ENCODE measurements at places on chromosomes 4 and X.
A peak's percentile ranks its signal among the peaks of the same experiment; 100 is the strongest.

GRCh38 chr4:180377741-180378140 lies 1865.5 kb upstream of the TENM3 start:
- no peak overlapping the region for H3K27ac ChIP-seq
- H3K36me3 ChIP-seq = no peaks in the 10 kb centered on the region
- H3K4me3 ChIP-seq = no peak overlapping the region
- no peaks in the 10 kb centered on the region for H3K4me1 ChIP-seq
- peak; percentile 1 for DNase-seq

DNA sequence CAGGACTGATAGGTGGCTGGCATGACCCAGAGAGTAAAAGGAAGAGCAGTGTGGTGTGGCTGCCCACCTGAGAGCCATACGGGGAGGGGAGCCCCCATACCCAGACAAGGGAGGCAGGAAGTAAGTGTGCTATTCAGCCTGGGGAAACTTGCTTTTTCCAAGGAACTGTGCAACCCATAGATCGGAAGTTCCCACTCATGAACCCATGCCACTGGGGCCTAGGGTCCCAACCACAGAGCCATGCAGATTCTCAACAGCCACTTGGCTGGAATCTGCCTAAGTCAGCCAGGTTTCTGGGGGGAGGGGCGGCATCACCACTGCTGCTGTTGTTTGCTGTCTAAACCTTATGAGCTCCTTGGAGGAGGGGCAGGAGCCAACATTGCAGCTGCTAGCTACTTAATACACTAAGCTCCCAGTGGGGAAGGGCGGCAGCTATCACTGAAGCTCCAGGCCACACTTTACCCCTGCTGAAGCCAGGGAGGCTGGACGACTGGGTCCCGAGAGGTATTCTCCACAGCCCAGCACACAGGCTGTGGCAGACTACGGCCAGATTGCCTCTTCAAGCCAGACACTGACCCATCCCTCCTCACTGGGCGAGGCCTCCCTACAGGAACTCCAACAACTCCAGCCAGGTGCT lies 410.4 kb downstream of the INPP4B start:
- no peak overlapping the region for H3K27ac ChIP-seq
- H3K4me1 ChIP-seq = no peaks in the 10 kb centered on the region
- H3K36me3 ChIP-seq = no peaks in the 10 kb centered on the region
- H3K27me3 ChIP-seq = no peaks in the 10 kb centered on the region

GRCh38 chrX:48076343-48076742 lies 4.9 kb upstream of the ZNF630 start:
- no peaks in the 10 kb centered on the region for H3K36me3 ChIP-seq
- no peak for DNase-seq
- no peaks in the 10 kb centered on the region for H3K27me3 ChIP-seq
- H3K4me1 ChIP-seq = no peaks in the 10 kb centered on the region
- H3K27ac ChIP-seq = no peak overlapping the region
- no peak overlapping the region for H3K4me3 ChIP-seq

- H3K36me3 ChIP-seq = no peaks in the 10 kb centered on the region
- H3K4me1 ChIP-seq = no peaks in the 10 kb centered on the region
- DNase-seq = no peak
- no peaks in the 10 kb centered on the region for H3K27me3 ChIP-seq
Observed at GRCh38 chrX:14017399-14017798, 12.3 kb downstream of the GEMIN8 start.

DNA sequence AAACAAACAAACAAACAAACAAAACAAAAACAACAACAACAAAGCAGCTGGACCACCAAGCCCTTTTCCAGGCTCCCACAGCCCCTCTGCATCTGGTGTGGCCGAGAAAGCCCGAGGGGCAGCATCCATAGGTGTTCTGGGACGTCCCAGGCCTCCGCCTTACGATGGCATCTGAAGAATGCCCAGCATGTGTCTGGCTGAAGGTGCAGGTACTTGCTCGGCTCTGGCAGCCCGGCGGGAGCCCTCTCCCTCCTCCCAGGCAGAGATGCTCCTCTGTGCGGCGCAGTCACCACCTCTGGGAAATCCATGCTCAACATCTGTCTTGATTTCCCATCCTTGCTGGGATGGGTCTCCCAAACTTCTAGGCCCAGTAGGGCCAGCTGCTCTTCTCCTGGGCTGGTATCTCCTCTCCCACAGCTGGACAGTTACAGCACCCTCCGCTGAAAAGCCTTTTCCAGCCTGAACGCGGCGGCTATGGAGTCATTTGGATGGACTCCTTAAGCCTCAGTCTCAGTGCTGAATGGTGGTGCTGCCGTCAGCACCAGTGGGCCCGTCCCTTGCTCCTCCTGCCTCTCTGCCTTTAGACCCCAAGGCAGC lies 4.3 kb downstream of the PSAPL1 start:
- H3K27me3 ChIP-seq = no peaks in the 10 kb centered on the region
- DNase-seq = no peak
- H3K4me3 ChIP-seq = no peak overlapping the region
- H3K4me1 ChIP-seq = no peaks in the 10 kb centered on the region
- H3K27ac ChIP-seq = no peak overlapping the region

GRCh38 chr4:16676230-16676770 lies 222.1 kb downstream of the LDB2 start:
- no peak overlapping the region for H3K27ac ChIP-seq
- no peaks in the 10 kb centered on the region for H3K36me3 ChIP-seq
- H3K4me1 ChIP-seq = no peaks in the 10 kb centered on the region
- no peak for DNase-seq
- no peaks in the 10 kb centered on the region for H3K27me3 ChIP-seq

GRCh38 chr4:141759796-141760425 lies 123.5 kb downstream of the IL15 start:
- no peak overlapping the region for H3K4me3 ChIP-seq
- H3K36me3 ChIP-seq = no peaks in the 10 kb centered on the region
- H3K27ac ChIP-seq = no peak overlapping the region
- H3K27me3 ChIP-seq = no peaks in the 10 kb centered on the region
- DNase-seq = peak; percentile 91
- H3K4me1 ChIP-seq = no peaks in the 10 kb centered on the region

DNA sequence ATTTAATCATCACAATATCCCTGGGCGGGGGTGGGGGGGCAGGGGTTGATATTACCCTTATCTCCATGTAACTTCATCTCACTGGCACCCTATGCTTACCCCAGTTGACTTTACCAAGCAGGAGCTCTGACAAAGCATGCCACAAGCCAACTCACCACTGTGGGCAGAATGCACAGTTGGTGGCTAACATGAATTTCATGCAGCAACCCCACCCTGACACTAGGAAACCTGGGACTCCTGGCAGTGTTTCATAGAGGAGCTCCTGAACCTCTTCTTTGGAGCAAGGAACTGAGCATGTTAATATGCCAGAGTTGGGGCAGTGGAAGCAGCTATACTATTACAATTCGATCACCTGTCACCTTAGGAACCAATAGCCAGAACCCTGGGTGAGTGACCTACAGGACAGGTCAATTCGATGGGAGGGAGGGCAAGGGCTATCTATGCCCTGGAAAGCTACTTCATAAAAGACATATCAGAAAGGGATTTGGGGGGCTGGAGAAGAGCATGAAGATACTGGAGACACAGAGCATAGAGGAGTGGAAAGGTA lies 97.2 kb upstream of the ACSL4 start:
- no peaks in the 10 kb centered on the region for H3K27me3 ChIP-seq
- no peak overlapping the region for H3K27ac ChIP-seq
- H3K36me3 ChIP-seq = no peaks in the 10 kb centered on the region
- H3K4me3 ChIP-seq = no peak overlapping the region
- DNase-seq = no peak

- no peak overlapping the region for H3K27ac ChIP-seq
- H3K27me3 ChIP-seq = no peaks in the 10 kb centered on the region
- DNase-seq = peak; percentile 60
- H3K4me3 ChIP-seq = no peak overlapping the region
Observed at GRCh38 chr4:156830351-156830750, 141.2 kb downstream of the PDGFC start.

DNA sequence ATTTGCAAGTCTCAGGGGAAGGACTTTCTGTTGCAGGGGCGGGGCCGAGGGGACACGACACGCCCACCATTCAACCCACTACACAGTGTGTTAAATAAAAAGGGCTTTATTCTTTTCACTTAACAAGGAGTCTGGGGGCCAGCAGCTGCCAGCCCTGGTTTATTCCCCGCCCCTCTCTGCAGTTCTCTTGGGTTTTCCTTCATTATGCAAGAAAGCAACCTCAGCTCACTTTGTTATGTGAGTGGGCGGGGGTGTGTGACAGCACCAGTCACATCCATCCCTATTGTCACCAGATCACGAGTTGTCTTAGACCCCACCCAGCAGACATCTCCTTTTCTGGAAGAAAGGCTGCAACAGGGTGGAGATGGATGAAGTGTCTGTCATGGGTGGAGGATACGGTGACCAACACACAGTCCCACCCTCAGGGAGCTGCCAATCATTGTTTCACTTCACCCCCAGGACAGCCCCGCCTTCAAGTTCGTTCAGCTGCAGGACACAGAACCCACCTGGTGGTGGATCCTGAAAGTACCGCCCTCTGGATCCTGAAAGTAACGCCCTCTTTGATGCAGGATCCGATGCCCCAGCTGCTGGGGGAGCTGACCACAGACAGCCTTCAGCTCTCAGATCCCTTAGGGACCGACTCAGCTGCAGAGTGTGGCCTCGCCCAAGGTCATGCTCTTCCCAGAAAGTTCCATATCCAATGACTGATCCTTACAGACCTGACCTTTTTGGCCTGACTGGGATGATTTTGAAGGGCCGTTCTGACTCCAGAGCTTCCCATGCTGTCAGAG lies 79.6 kb downstream of the SMIM20 start:
- H3K4me1 ChIP-seq = peaks cover 11% of the 10 kb centered on the region
- H3K27ac ChIP-seq = peak overlapping the region; percentile 45
- H3K27me3 ChIP-seq = no peaks in the 10 kb centered on the region
- H3K36me3 ChIP-seq = no peaks in the 10 kb centered on the region
- H3K4me3 ChIP-seq = no peak overlapping the region
- DNase-seq = peak; percentile 23

- no peak overlapping the region for H3K4me3 ChIP-seq
- H3K4me1 ChIP-seq = no peaks in the 10 kb centered on the region
- no peaks in the 10 kb centered on the region for H3K27me3 ChIP-seq
- DNase-seq = no peak
- no peaks in the 10 kb centered on the region for H3K36me3 ChIP-seq
Observed at GRCh38 chrX:140389331-140389730, 115.5 kb downstream of the SOX3 start.

DNA sequence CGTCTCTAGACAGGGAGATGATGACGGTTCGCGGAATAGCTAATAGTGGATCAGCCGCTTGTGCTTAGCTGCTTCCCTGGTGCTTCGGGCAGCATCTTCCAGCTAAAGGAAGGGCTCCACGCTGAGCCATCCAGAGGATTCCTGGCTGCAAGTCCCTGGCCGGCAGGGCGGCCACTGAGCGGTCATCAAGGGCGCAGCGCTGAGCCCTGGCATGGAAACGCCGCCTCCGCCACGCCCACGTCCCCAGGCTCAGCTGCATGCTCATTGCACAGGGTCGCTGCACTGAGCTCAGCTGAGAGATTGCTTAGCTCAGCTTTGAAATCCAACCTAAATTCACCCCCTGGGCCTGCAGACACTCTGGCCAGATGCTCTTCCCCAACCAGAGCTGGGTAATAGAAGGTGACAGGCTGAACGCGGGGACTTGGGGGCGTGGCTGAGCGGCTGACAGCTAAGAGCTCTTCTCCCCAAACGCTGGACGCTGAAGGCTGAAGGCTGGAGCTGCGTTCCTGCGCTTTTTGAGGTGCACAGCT lies 118.2 kb upstream of the KIT start:
- H3K27ac ChIP-seq = no peak overlapping the region
- no peaks in the 10 kb centered on the region for H3K27me3 ChIP-seq
- peak overlapping the region; percentile 61 for H3K4me3 ChIP-seq
- peaks cover 13% of the 10 kb centered on the region for H3K4me1 ChIP-seq
- no peaks in the 10 kb centered on the region for H3K36me3 ChIP-seq

- no peak overlapping the region for H3K27ac ChIP-seq
- H3K27me3 ChIP-seq = no peaks in the 10 kb centered on the region
- DNase-seq = no peak
- no peaks in the 10 kb centered on the region for H3K36me3 ChIP-seq
- no peak overlapping the region for H3K4me3 ChIP-seq
Observed at GRCh38 chr4:48680848-48681568, 99.1 kb downstream of the FRYL start.

DNA sequence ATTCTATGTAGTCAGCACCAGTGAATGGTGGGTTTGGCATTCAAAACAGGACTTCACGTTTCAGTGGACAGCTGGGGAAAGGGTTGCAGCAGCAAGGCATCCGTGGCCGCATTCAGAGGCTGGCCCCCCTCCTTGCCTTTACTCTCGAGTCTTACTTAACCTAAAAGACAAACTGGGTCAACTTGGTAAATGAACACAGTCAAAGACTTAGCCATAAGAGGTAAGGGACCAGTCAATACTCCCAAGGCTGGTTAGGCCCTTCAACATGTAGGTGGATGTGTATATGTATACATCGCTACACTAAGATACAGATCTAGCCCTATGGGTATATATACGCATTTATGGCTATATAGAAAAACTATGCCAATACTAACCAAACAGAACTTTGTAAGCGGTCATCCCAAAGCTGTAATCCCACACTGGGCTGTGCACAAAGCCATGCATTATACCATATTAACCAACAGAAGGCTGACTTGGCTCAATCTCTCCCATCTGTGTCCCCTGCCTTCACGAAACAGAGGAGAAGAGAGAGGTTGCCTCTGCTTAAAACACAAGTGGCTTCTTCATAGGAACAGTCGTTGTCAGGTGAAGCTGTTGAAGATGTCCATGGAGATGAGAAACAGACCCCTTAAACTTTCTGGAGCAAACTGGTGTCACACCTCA lies 61.9 kb downstream of the TSC22D3 start:
- peak overlapping the region; percentile 94 for H3K4me3 ChIP-seq
- no peak for DNase-seq
- peaks cover 3% of the 10 kb centered on the region for H3K4me1 ChIP-seq

- no peak overlapping the region for H3K27ac ChIP-seq
- no peak for DNase-seq
- no peaks in the 10 kb centered on the region for H3K36me3 ChIP-seq
Observed at GRCh38 chr4:67521506-67521905, 23.8 kb downstream of the CENPC start.

GRCh38 chrX:19303256-19303880 lies 40.4 kb upstream of the PDHA1 start:
- H3K36me3 ChIP-seq = no peaks in the 10 kb centered on the region
- no peak overlapping the region for H3K27ac ChIP-seq
- no peaks in the 10 kb centered on the region for H3K4me1 ChIP-seq
- peak; percentile 71 for DNase-seq
- no peak overlapping the region for H3K4me3 ChIP-seq

DNA sequence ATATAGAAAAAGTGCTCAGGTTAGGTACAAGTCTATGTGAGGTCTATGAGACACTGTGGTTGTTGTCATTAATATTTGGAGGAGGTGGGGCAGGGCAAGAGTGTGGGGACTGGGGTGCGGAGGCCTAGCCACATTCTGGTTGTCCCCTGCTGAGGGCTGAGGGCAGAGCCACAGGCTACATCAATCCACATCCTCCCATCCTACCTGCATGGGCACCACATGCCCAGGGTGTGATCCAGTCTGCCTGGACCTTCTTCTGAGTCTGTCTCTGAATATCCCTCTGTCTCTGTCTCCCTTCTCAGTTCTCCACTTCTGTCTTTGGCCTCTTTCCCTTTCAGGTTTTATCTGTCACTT lies 1.2 kb upstream of the GATA1 start:
- no peak for DNase-seq
- no peaks in the 10 kb centered on the region for H3K4me1 ChIP-seq
- H3K36me3 ChIP-seq = no peaks in the 10 kb centered on the region

GRCh38 chrX:19343085-19343534 lies 617 bp upstream of the PDHA1 start:
- H3K4me1 ChIP-seq = no peaks in the 10 kb centered on the region
- no peak for DNase-seq
- H3K4me3 ChIP-seq = peak overlapping the region; percentile 69
- H3K27ac ChIP-seq = no peak overlapping the region
- no peaks in the 10 kb centered on the region for H3K27me3 ChIP-seq

All from fibroblast of lung (primary cell).